ENCODE measurements at places on chromosomes 1 and 21.

DNA sequence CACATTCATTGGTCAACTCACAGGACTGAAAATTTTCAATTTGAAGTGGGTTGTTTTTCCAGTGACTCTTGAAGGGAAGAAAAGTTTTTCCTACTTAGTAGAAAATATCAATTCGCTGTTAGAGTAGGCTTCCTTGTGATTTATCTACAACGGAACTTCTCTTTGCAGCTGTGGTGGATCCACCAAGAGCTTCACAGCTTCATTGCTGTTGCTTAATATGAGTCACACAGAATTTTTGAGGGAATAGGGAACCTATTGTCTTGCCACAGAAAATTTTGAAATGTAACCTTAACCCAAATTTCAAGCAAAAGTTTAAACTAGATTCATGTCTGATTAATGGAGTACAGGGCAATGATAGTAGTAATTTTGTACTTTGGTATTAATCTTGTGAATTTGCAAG is 58.4 kb upstream of the IFI44L start:
- DNase-seq: no peak

GRCh38 chr1:228207381-228207810 is 448 bp upstream of the OBSCN start:
- no peak for DNase-seq

DNA sequence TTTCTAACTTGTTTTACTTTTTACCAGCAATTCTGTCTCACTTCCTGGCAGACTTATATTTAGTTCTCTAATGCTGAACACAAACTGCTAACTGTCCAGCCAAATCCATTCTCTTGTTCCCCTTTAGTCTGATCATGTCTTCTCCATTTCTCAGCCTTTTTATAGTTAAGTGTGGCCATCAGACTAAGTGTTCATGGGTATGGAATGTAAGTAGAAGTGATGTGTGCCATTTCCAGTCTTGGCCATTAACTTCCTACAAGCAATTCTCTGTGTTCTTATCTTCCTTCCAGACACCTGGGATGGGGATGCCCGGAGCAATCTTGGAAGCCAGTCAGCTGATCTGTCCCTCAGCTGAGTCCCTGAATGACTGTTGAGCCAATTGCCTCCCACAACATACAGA is 165.8 kb downstream of the ST6GALNAC3 start:
- DNase-seq: peak; percentile 36

DNA sequence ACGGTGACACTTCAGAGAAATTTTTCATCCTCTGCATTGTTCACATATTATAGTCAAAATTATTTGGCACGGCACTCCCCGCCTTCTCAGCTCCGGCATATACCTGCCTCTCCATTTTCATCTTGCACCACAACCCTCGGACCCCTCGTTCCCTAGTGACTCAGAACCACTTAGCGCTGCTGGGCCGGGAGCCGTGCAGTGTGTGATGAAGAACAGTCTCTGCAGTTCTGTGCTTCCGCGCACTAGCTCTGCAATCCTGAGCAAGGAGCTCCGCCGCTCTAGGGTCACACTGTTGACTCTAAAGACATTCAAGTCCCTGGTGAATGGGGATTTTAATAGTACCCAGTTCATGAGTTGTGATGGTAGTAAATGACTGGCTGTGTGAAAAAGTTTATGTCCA is 221.2 kb downstream of the SLC35F3 start:
- no peak for DNase-seq

- peak; percentile 41 for DNase-seq
Measured at GRCh38 chr1:179229214-179230140, at the start of gene ABL2. Gene ABL2, minus strand, starts transcription at chr1:179229677. Its CDS starts 280 bp downstream, at chr1:179229397.

DNA sequence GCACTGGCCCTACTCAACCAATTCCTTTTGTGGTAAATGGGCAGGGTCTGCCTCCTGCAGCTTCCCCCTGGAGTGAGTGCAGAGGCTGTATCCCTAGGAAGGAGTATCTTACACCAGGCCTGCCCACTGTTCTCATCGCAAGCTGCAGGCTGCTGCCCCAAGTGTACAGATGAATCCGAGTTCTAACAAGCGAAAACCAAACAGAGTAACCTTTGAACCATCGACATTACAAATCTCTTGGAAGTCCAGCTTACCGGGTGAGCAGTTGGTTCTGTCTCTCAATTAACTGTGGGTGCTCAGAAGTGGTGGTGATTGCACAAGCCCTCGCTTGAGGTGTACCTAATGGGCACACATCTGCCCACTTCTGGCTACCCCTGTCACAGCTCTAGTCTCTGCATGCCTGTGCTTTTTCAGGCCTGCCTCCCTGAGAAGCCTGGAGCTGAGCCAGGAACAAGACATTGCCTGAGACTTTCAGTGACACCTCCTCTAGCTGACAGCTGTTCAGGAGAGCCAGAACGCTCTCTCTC is 22.7 kb downstream of the INAVA start:
- DNase-seq: no peak

- no peak for DNase-seq
Measured at GRCh38 chr1:93827128-93827527, 51.9 kb downstream of the DNTTIP2 start.

GRCh38 chr1:207140536-207140935 is 36.5 kb downstream of the C4BPA start:
- DNase-seq: no peak

- DNase-seq: no peak
Measured at GRCh38 chr1:162347281-162347680, 29.4 kb downstream of the SPATA46 start.

DNA sequence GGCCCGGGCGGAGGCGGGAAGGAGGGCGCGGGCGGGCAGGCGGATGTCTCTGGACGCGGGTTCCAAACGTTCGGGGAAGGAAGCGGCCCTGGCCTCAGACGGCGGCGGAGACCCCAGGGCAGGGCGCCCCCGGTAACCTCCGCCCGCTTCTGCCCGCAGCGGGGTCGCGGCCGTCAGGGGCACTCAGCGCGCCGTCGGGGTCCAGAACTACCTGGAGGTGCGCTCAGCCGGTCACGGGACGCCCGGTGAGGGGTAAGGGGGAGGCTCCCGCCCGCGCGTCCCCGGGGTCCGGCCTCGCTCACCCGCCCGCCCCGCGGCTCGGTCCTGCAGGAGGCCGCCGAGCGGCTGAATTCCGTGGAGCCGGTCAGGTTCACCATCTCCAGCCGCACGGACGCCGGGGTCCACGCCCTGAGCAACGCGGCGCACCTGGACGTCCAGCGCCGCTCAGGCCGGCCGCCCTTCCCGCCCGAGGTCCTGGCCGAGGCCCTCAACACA is 406 bp downstream of the PUSL1 start:
- no peak for DNase-seq

DNA sequence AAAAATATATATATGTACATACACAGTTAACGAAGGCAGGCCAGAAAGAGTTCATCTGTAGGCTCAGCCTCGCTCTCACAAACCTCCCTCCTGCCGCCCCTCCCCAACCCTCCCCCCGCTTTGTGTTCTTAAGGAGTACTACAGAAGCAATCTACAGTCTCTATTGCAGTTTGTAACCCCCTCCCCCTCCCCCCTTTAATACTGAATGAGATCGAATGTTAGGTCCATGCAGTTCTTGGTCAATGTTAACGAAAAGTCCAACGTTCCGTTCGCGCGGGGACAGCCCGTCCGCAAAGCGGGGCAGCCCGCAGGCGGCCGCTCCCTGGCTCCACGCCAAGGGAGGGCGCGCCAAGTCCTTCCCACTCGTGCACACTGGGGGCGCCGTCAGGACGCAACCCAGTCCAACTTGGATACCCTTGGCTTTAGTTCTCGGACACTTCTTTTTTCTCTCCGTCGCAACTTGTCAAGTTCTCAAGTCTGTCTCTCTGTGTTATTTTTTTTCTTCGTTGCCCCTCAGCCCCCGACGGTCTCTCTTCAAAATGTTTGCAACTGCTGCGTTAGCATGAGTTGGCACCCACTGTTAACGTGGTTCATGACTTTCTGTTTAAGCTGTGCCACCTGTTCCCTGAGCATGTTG is 2.2 kb downstream of the JUN start:
- peak; percentile 25 for DNase-seq

DNA sequence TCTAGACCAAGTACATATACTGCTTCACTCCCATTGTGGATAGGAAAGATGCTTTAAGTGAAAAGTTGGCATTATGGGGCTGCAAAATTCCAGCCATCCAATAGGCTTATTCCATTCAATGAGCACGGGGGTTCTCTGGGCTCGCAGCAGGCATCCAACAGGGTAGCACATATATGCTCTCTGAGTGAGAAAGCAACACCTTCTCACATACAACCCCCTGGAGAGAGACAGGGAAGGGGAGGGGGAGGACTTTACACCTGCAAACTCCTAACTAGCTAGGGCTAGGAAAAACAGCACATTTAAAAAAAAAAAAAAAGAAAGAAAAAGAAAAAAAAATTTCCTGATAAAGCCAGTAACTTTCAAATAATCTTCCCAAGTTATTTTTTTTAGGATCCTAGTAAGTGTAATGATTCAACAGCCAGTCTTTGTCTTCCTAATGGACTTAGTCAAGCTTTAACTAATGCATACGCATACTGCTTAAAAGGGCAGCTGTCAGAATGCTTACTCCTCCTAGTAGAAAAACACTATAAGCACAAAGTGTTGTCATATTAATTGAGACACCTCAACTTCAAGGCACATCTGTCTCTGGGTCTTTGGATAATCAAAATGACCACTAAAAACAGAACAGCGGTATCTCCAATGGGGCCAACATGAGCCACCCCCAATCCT is 18.7 kb downstream of the PSMB2 start:
- no peak for DNase-seq

- DNase-seq: no peak
Measured at GRCh38 chr1:99181892-99182291, 82.4 kb upstream of the PLPPR4 start.

- no peak for DNase-seq
Measured at GRCh38 chr1:99018313-99018712, 13.7 kb upstream of the PLPPR5 start.

GRCh38 chr1:4276238-4276637 is 376.2 kb upstream of the C1orf174 start:
- no peak for DNase-seq

- no peak for DNase-seq
Measured at GRCh38 chr1:186829686-186830587, 1.2 kb downstream of the PLA2G4A start.

DNA sequence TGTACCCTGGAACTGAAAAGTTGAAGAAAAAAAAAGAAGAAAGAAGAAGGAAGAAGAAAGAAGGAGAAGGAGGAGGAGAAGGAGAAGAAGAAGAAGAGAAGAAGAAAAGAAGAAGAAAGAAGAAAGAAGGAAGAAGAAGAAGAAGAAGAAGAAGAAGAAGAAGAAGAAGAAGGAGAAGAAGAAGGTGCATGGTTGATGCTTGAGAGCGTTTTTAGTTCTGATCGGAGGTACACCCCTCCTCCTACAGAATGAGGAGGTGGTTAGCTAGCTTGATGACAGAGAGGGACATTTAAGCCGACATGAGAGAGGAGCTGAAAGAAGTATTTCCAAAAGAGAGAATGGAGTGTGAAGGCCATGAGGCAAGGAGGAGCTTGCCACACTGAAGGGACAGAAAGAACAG is 5.6 kb upstream of the ZNF362 start:
- DNase-seq: no peak

- DNase-seq: no peak
Measured at GRCh38 chr1:191669629-191670028, 488.6 kb upstream of the RGS18 start.

DNA sequence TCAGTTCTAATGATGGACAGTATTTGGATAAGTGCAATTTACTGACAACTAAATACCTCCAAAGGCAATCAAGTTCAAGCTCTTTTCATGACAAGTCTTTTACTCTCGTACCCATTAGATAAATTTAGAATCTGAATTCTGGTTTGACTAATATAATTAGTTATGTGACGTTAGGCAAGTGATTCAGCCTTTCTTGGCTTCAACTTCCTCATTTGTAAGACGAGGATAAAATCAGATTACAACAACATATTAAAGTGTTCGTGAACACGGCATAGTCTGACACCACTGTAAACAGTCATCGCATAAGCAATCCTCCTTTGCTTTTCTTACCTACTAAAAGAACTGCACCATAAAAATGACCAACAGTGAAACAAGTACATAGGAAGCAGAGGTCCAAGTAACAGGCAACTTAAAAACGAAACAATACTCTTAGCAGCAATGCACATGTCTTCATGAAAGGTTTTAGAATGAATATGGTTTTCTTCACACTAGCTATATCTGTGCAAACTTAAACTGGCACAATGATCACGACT is 25.7 kb downstream of the COA6 start:
- no peak for DNase-seq

- DNase-seq: no peak
Measured at GRCh38 chr1:48777219-48777895, 666 bp upstream of the BEND5 start.

- DNase-seq: no peak
Measured at GRCh38 chr1:245652660-245653427, 498.1 kb downstream of the KIF26B start.

- DNase-seq: no peak
Measured at GRCh38 chr1:160357286-160358002, 9.4 kb upstream of the NHLH1 start.

DNA sequence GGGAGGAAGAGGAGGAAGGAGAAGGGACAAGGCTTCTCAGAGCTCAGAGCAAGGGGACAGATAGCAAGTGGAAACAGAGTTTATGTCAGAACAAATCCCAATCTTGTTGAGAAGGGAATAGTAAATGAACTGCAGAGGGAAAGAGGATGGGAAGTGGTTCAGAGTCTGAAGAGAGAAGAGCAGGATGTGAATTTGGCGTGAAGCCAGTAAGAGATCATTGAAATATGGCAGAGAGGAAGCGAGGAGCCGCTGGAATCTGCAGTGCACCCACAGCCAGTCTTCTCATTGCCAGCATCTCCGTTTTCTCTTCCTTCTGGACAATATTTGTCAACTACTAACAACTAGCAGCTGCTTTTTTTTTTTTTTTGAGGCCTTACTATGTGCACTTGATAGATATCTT is 19.1 kb downstream of the OLFML3 start:
- DNase-seq: peak; percentile 15

Measured in SK-MEL-5 (cell line).